Eye (tissue), 1 donor: ENCODE measurements at places on chromosomes 12 and 14.

DNA sequence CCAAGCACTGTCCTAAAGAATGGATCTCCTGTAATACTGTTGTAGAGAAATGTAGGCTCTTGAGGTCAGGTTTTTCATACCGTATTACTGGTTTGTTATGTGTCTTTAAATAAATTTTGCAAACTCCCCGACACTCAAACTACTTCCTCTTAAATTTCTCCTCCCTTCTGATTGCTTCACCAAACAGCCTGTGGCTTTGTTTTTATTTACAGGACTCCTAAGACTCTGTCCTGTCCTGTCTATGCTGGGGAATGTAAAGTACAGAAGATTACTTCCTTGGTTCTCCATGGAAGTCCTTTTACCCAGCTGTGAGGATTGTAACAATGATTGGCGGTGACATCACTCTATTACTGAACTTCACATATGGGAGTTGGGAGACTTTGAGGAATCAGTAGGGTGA, 873.5 kb downstream of the DIO2 start:
- no peak for DNase-seq

DNA sequence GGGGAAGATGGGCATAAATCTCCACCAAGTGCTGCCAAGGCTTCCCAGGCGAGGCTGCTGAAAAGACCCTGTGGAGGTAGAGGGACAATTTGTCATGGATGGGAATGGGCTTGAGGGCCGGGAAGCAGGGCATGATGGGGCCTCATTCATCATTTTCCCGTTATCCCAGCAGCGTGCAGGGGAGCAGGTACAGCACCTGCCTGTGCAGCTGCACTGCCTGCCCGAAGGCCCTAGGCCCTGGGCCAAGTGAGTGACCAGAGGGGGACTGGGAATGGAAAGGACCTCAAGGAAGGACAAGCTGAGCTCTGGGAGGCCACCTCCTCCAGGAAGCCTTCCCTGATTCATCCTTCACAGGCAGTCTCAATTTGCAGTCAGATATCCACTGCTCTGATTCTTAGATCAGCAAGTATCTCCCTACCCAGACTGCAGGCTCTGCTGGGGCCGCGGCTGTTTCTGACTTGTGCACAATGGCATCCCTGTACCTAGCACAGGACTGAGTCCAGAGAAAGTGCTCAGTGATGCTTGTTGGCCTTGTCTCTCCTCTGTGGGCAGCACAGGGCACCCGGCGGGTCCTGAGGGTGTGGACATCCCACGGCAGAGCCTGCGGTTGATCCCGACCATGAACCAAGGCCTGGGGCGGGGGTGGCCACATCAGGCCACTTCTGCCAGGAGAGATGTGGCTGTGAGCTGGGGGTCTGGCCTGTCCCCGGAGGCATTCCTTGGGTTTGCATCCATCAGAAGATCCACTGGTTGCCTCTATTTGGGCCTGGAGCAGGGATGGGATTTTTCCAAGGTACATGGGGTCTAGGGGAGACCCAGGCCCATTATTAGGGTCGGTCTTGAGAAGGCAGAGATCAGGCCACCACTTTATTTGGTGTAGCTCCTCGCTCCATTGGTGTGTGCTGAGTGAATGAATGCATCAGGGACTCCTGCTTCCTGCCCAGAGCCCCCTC, 167.3 kb upstream of the RTL1 start:
- DNase-seq = no peak

DNA sequence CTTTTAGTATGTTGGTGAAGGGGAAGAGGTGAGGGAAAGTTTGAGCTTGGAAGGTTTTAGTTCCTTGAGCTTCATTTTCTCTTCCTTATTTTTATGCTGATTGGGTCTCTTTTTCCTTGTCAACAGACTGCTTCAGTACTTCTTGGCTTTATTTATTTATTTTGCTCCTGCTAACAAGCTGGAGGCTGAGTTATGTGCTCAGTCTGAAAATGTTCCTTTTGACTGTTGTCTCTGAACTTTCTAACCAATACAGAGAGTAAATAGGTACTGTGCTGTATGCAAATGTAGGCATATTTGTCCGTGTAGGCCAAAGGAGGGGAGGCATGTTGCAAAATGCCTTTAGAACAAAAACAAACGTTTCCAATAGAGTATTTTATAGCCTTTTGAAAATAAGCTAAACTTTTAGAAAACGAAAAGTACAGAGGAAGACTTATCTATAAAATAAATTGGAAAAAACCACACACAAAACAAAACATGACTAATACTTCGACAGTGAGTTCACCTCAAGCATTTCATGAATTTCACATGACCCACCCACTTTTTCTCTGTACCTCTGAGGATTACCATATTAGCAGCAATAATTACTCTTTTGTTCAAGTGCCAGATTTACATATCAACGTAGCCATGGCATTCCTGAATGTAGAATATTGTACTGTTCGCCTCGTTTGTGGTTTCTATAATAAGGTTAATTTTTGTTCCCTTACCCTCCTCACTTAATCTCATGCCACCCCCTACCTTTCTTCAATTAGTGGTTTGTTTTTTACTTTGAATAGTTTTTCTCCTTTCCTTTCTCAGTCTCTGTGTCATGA, 4.7 kb upstream of the CREBL2 start:
- DNase-seq = no peak

DNA sequence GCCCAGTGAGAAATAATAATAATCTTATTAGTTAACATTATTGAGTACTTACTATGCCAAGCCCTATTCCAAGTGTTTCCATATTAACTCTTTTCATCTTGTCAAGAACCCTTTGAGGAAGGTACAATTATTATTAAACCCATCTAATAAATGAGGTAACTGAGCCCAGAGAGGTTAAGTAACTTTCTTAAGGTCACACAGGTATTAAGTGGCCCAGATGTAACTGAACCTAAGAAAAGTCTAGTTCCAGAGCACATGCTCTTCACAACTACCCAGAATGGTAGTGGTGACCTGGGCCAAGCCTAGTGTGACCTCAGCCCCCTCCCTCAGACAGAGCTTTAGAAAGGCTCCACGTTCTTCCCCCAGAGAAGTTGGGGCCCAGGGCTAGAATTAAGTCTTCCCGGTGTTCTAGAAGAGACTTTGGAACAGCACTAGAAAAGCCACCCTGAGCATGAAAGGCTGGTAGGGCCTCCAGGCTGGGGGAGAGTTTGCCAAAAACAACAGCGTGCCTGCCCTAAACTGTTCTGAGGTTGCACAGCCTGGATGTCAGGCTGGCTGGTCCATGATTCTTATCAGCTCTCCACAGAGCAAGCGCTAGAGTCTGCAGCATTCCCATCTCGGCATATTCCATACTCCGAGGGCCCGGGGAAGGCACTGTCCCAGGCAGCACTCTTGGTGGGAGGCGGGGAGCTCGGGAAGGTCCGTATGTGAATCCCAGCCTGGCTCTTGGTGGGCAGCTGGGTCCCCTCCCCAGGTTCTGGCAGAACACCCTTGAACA, 41.3 kb upstream of the CTDSP2 start:
- DNase-seq = peak; percentile 62
